Stimulated activated CD8-positive, alpha-beta memory T cell treated with anti-CD3 and anti-CD28 coated beads, Interleukin-15, amount 100 ng/mL, for 24 hours (primary cell): ENCODE measurements at places on chromosomes 11 and 22.

DNA sequence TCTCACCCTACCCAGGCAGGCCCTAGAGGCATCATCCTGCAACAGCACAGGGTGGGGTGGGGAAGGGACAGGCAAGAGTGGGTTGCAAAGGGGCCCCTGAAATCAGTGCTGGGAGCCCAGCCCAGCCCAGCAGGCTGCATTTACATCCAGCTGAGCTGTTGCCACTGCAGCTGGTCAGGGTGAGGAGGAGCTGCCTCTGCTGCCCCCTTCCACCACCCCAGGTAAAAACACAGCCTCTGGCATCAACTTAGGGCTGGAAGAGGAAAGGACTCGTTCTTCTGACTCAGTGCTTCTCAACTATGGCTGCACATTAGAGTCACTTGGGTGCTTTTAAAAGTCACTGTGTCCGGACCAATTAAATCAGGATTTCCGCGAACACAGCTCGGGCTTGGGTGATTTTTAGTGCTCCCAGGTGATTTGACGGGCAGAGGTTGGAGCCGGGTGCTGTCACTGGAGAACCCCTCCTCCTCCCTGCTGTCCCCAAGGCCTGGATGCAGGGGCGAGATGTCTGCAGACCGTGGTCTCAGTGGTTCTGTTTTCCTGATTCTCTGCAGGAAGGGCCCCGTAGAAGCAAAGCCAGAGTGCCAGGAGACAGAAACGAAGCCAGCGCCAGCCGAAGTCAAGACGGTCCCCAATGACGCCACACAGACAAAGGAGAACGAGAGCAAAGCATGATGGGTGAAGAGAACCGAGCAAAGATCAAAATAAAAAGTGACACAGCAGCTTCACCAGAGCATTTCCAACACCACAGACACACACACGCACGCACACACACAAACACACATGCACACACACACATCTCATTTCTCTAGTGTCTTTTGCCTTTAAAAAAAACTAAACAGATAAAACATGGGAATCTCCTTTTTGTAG is 39.4 kb upstream of the TTC12 start:
- no peak for DNase-seq

GRCh38 chr11:66071381-66071801 is 1.3 kb downstream of the PACS1 start:
- DNase-seq: no peak

GRCh38 chr11:76216536-76217325 is 10.4 kb upstream of the WNT11 start:
- no peak for DNase-seq

DNA sequence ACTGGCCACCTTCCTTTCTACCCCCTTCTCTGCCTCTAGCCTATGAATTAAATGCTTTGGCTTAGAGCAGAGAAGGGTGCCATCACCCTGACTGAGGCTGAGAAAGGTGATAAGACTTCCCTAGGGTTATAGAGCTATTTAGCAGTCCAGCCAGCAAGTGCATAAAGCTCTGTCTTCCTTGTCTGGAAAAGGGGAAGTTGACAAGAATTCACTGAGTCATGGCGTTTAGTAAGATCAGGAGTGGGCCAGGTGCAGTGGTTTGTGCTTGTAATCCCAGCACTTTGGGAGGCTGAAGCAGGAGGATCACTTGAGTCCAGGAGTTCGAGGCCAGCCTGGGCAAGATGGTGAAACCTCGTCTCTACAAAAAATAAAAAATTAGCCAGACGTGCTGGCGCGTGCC is 63.1 kb downstream of the LHFPL7 start:
- no peak for DNase-seq

DNA sequence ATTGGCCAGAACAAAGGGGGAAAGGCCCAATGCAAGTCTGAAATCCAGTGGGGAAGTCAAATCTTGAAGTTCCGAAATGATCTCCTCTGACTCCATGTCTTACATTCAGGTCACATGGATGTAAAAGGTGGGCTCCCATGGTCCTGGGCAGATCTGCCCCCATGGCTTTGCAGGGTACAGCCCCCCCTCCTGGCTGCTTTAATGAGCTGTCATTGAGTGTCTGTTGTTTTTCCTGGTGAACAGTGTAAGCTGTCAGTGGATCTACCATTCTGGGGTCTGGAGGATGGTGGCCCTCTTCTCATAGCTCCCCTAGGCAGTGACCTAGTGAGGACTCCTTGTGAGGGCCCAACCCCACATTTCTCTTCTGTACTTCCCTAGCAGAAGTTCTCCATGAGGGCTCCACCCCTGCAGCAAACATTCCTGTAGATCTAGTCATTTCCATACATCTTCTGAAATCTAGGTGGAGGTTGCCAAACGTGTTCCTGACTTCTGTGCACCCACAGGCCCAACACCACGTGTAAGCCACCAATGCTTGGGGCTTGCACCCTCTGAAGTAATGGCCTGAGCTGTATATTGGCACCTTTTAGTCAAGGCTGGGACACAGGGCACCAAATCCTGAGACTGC is 9.3 kb downstream of the CARD18 start:
- no peak for DNase-seq
